ENCODE measurements at places on chromosomes 16 and 17.

- DNase-seq: no peak
These were observed 4.3 kb downstream of the RHBDF1 start for GRCh38 chr16:67884-68789.

DNA sequence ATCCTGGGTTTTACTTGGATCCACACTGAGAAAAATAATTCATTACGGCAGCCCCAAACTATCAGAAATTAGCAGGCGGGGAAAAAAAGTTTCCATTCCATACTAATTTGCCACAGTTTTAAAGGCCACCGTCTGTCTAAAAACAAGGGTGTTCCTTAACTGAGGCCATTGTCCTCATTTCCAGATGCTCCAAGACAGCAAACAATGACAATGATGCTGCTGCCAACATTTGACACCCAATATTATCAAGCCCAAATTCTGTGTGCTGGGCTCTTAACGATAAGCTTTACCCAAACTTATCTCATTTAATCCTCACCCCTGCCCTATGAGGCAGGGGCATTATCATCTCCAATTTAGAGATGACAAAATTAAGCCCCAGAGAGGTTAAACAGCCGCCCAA lies 26.3 kb downstream of the CUEDC1 start:
- no peak for DNase-seq

DNA sequence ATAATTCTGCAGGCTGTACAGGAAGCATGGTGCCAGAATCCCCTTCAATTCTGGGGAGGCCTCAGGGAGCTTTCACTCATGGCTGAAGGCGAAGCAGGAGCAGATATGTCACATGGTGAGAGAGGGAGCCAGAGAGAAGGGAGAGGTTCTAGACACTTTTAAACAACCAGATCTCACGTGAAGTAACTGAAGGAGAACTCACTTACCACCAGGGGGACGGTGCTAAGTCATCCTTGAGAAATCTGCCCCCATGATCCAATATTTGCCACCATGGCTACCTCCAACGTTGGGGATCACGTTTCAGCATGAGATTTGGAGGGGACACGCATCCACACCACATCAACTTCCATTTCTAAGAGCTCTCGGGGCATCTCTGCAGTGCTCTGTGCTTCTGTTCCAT lies 37.4 kb upstream of the GNA13 start:
- no peak for DNase-seq

GRCh38 chr17:4035081-4035680 lies 70.9 kb upstream of the ATP2A3 start:
- DNase-seq: no peak

DNA sequence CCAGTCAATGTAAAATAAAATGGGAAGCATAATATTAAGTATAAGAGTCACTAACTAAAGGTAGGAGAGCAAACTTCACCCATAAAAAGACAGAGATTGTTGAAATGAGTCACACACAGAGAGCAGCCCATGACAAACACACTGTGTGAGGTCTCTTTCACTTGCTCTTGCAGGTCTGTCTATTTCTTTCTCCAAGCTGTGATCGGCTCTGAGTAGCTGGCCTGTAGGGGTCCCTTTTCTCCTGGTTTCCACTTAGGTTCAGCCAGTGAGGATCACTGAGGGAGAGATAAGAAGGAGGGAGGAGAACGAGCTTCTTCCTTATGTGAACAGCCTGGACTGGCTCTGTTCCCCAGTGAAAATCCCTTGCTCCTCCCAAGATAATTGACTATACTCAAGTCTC lies 133.7 kb upstream of the HS3ST3A1 start:
- no peak for DNase-seq

DNA sequence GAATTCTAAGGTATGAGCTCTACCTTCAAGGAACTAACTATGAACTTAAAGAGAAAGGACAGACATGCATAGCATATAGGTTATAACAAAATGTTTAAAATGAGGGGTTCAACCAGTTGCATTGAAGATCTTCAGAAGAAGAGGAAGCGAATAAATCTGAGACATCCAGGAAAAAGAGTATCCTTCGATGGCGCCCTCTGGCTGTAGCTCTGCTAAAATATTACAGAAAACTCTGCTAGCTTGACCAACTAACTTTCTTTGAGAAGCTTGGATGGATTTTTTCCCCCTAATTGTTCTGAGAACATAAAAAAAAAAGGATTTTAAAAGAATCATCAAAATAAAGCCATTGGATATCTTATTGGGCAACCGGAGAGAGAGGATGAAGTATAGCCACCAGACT lies 659.9 kb upstream of the SOX9 start:
- DNase-seq: no peak

DNA sequence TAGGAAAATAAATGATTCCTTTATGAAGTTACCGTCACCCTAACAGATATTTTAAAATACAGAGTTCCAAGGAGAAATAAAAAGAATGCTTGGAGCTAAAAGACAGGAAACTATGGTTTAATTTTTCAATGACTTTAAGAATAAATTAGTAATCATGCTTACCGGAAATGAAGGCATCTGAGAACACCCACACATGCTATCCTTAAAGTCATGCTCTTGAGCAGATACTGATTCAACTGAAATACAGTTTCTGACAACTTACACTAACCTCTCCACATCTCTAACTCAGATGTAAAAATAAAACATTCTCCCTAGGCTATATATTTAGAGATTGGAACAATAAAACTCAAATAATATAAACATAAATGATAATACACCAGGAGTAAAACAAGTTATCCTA lies 7.8 kb downstream of the PSMD12 start:
- no peak for DNase-seq

- peak; percentile 24 for DNase-seq
These were observed 27.7 kb downstream of the WWOX start for GRCh38 chr16:78127130-78127529.

DNA sequence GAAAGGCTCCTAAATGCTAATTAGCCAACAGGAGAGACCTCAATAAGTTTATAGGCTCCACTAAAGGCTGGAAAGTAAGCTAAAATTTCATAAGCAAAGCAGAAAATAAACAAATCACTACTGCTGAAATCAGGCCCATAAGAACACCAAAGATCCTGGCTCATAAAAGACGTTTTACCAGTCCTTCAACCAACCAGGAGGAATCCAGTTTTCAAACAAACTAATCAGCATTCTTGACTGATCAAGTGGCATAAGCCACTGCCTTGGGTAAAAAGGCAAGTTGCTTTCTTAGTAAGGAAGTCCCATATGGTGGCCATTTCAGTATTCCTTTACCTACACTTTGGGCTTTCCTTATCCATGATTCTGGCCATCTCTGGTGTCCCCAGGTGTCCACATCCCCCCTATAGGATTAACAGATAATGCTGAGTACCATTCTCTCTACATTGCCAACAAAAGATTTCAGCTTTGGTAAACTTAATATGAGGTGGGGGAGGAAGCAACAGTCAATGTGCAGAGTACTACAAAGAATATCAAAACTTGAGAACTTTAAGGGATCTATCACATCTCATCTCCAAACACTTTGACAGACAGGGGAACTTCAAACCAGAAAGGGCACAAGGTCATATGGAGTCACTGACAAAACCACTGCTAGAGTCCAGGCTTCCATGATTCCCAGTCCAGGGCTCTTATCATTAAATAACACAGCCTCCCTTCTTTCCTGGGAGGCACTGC lies 1.3 kb downstream of the TOM1L2 start:
- DNase-seq: no peak

All from skeletal muscle cell (primary cell).